NCI-H526 treated with DMSO at 0.1 percent for 48 hours (cell line): ENCODE measurements at places on chromosomes 13 and 19.

DNA sequence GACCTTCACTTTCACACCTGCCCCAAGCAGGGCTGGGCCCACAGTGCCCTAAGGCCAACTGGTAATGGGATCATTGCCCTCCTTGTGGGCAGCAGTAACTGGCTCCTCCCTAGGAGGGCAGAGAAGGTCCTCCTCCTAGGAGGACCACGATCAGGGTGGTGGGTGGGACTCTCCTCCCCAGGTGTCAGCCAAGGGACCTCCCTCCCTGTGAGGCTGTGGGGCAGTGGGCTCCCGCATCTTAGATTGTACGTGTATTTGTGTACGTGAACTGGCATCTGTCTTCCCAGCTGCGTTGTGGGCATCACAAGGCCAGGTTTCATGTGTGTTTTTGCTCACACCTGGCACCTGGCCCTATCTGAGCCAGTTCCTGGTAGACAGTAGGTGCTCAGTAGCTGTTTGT lies 111.8 kb downstream of the SOX1 start:
- no peak for DNase-seq

- DNase-seq: no peak
Observed at GRCh38 chr19:57829316-57829715, 783 bp upstream of the ZNF587B start.

- DNase-seq: no peak
Observed at GRCh38 chr19:1377965-1378785, 5.5 kb upstream of the NDUFS7 start.

GRCh38 chr13:71312923-71313322 lies 554.1 kb downstream of the DACH1 start:
- DNase-seq: no peak

- no peak for DNase-seq
Observed at GRCh38 chr19:10855879-10856522, 7.8 kb downstream of the C19orf38 start.

DNA sequence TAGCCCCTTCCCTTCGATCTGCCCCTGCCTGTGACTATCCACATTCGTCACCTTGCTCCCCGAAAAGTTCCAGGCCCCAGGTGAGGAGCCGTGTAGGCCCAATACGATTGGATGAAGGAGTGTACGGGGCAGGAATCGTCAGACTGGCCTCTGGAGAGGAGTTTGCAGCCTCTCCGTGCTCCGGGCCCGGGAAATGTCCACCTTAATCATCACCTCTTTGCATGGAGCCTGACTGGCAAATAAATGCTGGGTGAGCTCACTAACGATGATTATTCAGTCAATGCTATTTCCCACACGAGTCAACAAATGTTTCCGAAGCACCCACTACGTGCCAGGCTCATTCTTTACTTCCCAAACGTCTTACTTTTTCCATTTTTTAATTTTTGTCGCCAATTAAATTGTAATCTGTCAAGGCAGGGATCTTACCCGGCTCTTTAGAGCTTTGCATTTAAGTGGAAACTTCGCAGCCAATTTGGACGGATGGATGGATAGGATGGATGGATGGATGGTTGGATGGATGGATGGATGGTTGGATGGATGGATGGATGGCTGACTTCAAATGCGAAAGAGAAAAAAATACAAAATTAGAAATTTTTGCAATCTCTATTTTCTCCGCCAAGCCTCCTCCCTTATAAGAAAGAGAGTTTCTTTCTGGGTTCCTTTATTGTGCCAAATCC lies 45.8 kb downstream of the TGDS start:
- DNase-seq: peak; percentile 83

GRCh38 chr19:15449620-15450527 lies at the start of gene WIZ:
TSS of gene WIZ (minus strand) at chr19:15449956. CDS start at chr19:15448307, 1,649 bp downstream.
- DNase-seq: no peak

DNA sequence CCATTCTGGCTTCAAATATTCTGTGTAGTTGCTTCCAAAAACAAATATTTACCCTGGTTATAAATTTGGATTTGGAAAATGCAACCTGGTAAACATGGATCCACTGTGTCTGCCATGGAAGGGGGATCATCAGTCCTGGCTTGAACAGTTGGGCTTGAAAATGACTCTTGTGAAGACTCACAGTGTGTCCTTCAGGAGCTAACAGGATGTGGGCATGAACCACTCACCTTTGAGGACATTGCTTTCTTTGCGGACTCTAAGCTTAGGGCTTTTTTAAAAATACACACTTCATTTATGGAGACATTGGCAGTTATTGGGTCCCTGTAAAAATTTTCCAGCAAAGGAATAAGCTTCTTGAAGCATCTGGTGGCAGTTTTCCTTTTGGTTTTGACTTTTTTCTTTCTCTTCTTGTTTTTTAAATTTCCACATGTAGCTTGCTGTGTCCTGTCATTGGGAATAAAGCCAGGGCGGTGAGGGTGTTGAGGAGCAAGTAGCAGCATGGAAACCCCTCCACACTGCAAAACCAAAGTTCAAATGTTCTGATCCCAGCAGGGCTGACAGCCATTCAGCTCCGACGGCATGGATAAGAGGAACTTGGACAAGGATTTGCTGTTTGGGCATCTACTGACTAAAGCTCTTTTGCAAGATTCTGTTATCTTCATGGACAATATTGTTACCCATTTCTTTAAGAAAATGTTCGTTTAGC lies 39.5 kb upstream of the SERP2 start:
- no peak for DNase-seq

DNA sequence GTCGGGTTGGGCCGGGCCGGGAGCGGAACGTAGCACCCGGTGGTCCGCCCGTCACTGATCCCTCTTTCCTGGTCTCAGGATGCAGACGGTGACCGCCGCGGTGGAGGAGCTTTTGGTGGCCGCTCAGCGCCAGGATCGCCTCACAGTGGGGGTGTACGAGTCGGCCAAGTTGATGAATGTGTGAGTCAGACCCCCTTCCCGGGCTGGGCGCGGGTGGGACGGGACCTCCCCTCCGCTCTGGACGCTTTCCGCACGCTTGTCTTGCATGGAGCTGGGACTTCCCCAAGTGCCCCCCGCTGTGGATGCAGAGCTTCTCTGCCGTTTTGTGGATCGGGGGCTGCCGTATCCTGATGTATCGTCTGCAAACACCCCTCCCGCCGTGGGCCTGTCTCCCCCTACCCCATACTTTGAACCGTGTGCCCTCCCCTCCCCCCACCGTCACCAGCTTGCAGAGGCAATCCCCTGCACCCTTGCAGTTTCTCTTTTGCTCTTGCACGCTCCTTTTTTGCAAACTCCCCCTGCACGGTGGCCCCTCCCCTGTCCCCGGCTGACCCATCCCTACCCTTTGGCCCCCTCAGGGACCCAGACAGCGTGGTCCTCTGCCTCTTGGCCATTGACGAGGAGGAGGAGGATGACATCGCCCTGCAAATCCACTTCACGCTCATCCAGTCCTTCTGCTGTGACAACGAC lies 669 bp downstream of the GADD45B start:
- DNase-seq: no peak

- no peak for DNase-seq
Observed at GRCh38 chr19:5128251-5128935, 159.5 kb downstream of the KDM4B start.

- no peak for DNase-seq
Observed at GRCh38 chr13:49635599-49636433, 7.5 kb downstream of the ARL11 start.

DNA sequence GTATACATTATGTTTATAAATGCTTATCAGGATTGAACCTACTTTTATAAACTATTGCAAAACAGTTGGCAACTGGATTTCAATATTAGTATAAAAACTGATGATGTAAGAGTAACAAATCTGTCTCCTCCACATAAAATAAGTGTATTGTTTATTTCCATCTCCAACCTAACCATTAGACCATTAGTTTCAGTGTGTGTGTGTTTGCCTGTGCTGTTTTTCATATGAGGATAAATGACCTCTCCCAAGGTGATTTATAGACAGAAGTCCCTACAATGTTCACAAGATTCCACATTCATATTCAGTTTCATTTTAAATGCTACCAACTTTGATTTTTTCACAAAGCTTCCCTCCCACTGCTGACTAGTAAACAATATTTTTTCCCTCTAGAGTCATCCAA lies 871.6 kb downstream of the PCDH9 start:
- no peak for DNase-seq

GRCh38 chr13:29005763-29006120 lies 185.6 kb downstream of the MTUS2 start:
- DNase-seq: no peak

- no peak for DNase-seq
Observed at GRCh38 chr13:75326173-75327134, 155.5 kb downstream of the TBC1D4 start.

GRCh38 chr13:96314974-96315373 lies 225.1 kb downstream of the HS6ST3 start:
- DNase-seq: no peak

DNA sequence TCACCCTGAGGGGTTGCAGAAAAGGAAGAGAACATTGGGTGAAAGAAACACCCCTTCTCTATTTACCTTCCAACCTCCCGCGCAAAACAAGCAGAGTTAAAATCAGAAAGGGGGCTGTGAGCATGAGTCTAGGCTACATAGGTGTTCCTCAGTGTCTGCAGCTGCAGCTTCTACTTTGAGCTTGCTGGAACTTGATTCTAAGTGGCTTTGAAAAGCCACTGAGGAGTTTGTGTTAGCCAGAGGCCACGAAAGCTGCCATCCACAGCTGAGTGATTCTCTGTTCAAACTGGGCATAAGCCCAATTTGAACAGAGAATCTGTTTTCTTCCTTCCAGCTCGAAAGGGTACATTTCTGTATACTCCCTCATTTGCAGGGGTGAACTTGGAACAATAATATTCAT lies 343.9 kb downstream of the PCDH9 start:
- no peak for DNase-seq

DNA sequence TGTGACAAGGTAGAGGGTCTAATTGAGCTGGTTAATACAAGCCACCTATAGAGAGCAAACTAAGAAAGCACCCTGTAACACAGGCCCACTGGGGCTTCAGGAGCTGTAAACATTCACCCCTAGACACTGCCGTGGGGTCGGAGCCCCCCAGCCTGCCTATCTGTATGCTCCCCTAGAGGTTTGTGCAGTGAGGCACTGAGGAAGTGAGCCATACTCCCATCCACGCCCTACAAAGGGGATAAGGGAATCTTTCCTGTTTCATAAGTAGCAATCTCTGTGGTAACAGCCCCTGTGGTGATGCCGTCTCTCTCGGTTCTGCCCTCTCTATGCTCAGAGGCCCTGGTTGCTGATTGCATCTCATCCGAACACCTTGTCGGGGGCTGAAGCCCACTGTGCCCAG lies 94.2 kb upstream of the GJB6 start:
- DNase-seq: no peak

DNA sequence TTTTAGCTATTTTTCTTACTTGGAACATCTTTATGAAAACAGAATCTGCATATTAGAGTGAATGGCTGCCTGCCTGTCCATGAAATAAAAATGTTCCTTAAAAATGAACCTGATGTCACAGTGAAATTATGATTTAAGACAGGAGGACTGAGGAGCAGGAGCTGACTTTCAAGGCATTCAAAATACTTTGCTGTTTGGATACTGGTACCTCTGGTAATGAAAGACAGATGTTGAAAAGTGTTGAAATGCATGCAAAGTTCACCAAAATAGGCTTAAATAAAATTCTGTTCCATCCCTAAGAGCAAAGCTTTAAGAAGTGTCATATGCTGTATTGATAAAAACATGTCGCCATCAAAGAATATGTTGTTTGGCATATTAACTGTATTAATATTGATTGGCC lies 1.7 kb downstream of the ARHGEF7 start:
- DNase-seq: no peak

GRCh38 chr19:42216653-42217519 lies 591 bp downstream of the DEDD2 start:
- DNase-seq: peak; percentile 64

- no peak for DNase-seq
Observed at GRCh38 chr13:34419755-34420154, 522.3 kb upstream of the NBEA start.

- DNase-seq: no peak
Observed at GRCh38 chr13:21071015-21071414, 9.6 kb upstream of the LATS2 start.
